ENCODE measurements at places on chromosomes 2 and 18.

GRCh38 chr18:35634323-35634722 lies 52.8 kb downstream of the GALNT1 start:
- no peak for DNase-seq

DNA sequence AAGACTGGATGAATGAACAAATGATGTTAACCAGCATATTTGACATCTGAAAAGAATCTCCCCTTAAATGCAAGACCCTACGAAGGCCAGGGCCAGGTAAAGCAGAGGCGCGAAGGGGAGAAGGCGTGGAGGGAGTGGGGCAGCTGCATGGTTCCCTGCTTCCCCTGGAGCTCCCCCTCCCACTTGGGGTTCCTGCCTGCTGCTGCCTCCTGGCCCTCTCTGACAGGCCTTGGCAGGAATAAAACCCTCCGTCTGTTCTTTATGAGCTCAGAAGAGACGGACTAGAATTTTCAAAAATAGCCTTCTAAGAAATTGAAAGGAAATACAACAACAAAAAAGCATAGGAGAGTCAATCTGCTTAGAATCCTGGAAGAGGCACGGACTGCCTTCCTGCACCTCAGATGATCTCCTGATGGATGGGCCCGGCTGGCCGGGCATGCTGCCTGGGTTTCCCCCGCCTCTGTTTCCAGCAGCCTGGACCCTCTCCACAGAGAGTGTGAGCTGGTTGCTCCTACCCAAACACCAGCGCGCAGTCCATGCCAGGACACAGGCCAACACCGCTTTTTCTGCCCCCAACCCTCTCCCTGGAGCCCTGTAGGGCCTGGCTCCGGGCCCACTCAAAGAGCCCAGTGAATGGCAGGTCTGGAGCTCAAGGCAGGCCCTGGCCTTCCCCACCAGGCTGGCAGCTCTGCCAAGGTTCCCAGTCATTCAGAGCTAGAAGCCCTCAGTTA lies 23.9 kb downstream of the CFAP65 start:
- no peak for DNase-seq

GRCh38 chr2:239769554-239770245 lies 255.4 kb downstream of the NDUFA10 start:
- no peak for DNase-seq

DNA sequence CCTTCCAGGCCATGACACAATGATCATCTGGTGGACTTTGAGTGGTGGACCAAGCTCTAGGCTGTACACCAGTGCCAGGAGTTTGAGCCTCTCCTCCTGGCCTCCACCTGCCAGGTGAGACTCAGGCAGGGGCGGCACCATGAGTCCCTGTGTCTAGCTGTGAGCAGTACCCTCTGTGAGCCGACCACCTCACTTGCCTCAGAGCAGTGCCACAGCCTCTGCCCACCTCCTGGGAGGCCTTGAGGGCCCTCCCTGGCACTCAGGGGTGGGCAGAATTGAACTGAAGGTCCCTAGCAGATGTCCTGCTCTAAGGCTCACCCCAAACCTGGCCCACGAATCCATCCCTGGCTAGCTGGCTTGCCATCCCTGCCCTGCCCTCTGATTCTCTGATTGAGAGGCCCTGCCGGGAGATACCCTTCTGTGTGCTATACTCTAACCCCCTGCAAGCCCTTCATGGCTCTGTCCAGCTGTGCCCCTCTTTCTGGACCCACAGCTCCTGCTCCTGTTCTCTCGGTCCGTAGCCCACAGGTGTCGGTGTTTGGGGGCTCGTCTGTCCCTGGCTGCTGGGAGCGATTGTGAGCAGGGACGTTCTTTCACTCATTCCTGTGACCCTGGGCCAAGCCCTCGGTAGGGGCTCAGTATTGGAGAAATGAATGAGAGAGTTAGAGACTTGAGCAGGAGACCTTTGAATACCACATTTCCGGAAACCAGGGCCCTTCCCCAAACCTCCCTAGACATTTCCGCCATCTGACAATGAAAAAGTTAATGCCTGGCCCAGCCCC lies 70.0 kb downstream of the INHBB start:
- no peak for DNase-seq

All from ovary (tissue), 10 donors.